Activated CD4-positive, CD25-positive, alpha-beta regulatory T cell treated with anti-CD3 and anti-CD28 coated beads, Interleukin-2, amount 50 U/mL, for 16 hours (primary cell): ENCODE measurements at places on chromosomes 1 and 21.

DNA sequence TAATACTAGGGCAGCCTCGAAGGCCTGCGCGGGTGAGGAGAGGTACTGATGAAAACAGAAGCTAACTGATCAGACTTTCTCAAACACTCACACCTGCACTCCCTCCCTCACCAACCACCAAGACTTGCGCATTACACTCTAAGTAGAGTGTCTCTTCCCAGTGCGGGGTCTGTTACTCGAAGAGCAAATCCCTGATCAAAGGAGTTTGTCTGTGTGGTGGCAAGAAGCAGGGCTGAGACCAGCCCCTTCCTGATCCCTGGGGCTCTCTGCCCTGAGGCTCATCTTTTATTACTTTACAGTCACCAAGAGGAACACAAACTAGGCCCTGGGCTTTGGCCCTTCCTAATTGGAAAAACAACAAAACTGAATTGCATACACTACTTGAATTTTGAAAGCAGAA lies 19.5 kb upstream of the TSNAX start:
- no peak for DNase-seq

- DNase-seq = no peak
Observed at GRCh38 chr1:107483949-107484348, 343.1 kb downstream of the NTNG1 start.

GRCh38 chr1:112169517-112169916 lies 180.0 kb upstream of the KCND3 start:
- no peak for DNase-seq

DNA sequence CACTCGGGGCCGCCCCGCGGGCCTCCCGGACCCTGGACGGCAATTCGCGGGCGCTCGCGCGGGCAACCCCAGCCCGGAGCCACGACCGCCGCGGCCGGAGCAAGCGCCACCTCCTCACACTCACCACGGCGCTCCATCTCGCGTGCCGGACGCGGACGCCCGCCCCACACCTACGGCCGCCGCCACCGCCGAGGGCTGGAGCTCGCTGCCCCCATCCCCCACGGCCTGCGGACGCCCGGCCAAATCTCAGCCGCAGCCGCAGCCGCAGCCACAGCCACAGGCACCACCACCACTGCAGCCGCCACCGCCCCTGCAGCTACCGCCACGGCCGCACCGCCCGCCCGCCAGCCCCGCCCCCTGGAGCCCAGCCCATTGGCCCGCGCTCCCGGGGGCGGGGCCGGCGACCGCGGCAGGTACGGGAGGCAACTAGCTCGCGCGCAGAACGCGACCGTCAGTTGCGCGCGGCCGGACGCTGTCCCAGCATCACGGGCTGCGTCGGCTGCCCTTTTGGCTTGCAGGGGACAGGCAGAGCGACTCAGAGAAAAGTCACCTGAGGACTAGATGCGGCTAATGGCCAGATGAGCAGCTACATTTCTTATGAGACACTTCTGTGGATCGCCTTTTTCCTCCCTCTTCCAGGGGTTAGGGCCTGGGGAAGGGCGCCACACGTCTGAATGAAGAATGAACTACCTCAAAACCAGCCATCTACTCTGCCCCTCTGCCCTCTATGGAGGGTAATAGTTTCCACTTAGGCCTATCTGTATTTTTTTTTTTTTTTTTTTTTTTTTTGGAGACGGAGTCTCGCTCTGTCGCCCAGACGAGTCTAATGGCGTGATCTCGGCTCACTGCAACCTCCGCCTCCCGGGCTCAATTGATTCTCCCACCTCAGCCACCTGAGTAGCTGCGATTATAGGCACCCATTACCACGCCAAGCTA lies at the start of gene ARHGAP29:
TSS of gene ARHGAP29 (minus strand) at position 294 of the 936 bp plus-strand sequence. CDS start 5,973 bp downstream, outside the sequence.
- DNase-seq = no peak

DNA sequence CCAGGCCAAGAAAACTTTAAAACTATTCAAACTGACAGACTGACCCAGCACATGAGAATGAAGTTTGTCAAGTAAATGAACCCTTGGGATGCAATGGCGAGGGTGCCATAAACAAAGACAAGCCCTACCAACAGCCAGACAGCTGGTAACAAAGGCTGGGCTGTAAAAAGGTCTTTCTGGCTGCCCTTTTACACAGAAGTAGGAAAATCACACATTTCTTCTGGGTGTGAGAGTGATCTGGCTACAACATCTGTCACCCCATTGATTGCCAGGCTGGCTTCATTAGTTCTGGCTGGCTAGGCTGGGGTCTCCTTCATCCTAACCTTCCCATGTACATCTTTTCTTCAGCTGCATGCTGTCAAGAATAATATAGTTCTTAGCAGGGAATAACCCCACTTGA lies 83.6 kb upstream of the FOXD3 start:
- DNase-seq = no peak

- DNase-seq = no peak
Observed at GRCh38 chr1:89833183-89834082, 12.6 kb downstream of the LRRC8D start.

- no peak for DNase-seq
Observed at GRCh38 chr1:168252204-168252733, 26.5 kb downstream of the SFT2D2 start.
